ENCODE measurements at places on chromosomes 2 and 18.

DNA sequence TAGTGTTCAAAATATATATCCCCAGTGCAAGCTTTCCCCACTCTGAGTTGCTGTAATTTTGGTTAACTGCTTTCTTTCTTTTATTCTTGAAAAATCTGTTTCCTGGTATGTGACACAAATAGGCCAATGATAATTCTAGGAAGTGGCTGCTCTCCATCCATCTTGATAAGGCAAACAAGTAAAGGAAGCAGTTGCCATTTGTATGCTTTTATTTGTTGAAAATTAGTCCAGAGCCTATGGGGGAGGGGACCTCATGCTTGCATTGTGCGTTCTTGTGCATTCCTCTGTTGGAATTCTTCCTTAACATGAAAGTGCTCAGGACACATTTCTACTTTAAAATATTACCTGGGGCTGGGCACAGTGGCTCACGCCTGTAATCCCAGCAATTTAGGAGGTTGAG, 111.2 kb upstream of the FSHR start:
- no peak for DNase-seq

- peak; percentile 12 for DNase-seq
These were observed 222.4 kb downstream of the WDR7 start for GRCh38 chr18:56873441-56874140.

DNA sequence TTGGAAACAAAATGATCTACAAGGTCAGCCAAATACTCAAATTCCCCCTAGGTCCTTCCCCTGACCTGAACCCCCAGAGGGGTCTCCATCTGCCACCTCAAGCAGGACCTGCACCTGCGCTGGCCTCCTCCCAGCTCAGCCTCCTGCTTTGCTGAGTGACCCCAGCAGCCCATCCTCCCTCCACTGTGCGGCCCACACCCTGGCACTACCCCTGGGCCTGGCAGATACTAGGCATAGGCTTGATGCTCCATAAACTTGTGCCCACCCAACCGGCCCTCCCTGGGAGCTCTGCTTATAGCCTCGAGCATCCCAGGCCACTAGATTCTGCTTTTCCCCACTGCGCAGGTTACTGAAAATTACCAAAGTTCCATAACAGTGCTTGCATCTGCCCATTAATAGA, 156.2 kb downstream of the HDAC4 start:
- no peak for DNase-seq

DNA sequence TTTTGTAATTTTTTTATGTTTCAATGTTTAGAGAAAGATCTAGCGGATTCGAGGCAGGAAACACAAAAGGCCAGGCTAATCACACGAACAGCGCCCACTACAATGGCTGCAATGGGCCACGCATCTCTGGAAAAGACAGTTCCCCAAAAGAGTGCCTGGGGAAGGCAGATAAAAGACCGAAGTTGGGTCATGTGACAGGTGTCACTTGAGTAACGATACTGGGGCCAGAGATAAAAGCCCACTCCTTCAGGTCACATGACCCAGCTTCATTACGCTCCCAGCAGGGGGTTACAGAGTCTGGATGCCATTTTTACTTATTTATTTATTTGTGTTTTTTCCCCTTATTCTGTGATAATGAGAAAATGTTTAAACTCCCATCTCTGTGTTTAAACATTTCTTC, 95.4 kb downstream of the CDK15 start:
- no peak for DNase-seq

- DNase-seq = no peak
These were observed 76.8 kb downstream of the LIMS1 start for GRCh38 chr2:108611021-108611420.

- peak; percentile 62 for DNase-seq
These were observed 573 bp downstream of the KDSR start for GRCh38 chr18:63366213-63367052.

DNA sequence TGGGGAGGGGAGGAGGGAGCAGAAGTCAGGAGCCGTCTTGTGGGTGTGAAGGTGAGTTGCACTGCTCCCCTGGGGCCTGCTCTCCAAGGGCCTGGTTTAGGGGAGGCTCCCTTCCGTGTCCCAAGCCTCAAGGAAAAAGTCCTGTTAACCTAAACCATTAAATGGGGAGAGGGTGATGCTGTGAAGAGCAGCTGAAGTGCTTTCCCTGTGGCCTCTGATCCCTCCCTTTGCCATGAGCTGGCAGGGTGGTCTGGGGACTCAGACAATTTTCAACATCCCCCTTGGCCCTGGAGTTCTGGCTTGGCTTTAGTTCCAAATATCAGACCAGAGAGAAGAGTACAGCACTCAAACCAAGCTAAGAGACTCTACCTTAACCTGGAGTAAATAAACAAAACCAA, 692 bp upstream of the POMC start:
- DNase-seq = no peak

- DNase-seq = no peak
These were observed 394.8 kb upstream of the FANCL start for GRCh38 chr2:58635801-58636375.

DNA sequence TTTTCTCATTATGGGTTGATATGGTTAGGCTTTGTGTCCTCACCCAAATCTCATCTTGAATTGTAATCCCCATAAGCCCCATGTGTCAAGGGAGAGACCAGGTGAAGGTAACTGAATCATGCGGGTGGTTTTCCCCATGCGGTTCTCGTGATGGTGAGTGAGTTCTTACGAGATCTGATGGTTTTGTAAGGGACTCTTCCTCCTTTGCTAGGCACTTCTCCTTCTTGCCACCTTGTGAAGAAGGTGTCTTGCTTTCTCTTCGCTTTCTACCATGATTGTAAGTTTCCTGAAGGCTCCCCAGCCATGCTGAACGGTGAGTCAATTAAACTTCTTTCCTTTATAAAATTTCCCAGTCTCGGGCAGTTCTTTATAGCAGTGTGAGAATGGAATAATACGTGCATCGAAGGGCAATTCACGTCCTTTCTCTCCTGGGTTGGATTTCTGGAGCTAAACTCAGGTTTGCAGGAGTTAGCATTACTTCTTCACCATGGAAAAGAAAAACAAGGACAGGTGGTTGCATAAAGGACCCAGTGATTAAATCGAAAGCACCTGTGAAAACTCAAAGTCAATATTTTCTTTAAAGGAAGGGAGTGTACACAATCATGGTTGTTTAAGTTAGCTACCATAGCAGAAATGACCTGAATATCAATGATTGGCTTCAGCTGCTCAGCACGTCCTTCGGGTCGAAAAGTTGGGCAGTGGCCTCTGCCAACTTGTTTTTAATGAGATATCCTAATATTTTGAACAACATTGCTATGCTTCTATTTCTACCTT, 54.1 kb downstream of the CDC42EP3 start:
- no peak for DNase-seq

DNA sequence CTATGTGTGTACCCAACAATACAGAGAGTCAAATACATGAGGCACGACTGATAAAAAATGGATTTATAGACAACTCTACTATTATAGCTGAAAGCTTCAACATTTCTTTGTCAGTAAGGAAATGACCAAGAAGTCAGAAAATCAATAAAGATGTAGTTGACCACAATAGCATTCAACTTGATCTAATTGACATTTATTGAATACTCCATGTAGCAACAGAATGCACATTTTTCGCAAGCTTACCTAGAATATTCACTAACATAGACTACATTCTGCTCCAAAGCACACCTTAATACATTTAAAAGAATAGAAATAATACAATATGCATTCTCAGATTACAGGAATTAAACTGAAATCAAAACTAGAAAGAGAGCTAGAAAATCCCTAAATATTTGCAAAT, 49.2 kb upstream of the ZNF804A start:
- no peak for DNase-seq

- no peak for DNase-seq
These were observed 355.1 kb upstream of the MYT1L start for GRCh38 chr2:2686222-2686621.

- no peak for DNase-seq
These were observed 196.7 kb upstream of the EPC2 start for GRCh38 chr2:148447877-148448276.

DNA sequence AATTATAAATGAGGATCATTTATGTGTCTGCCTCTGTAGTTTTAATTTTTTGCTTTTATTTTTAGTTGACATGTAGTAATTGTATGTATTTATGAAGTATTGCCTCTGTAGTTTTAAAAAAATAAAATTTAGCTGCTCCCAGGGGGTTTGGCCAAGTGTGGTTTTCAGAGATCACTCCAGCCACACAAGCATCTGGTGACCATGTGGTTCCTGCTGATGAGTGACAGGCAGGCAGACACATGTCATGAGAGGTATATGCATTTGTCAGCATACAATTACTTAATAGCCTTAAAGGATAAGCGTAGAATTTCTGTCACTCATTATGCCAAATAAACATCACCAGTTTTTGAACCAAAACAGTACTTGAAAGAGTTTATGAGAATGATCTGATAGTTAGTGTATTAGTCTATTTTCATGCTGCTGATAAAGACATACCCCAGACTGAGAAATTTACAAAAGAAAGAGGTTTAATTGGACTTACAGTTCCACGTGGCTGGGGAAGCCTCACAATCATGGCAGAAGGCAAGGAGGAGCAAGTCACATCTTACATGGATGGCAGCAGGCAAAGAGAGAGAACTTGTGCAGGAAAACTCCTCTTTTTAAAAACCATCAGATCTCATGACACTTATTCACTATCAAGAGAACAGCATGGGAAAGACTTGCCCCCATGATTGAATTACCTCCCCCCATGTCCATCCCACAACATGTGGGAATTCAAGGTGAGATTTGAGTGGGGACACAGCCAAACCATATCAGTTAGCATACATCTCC, 29.6 kb downstream of the MREG start:
- no peak for DNase-seq

- DNase-seq = peak; percentile 67
These were observed 31.0 kb upstream of the NFE2L2 start for GRCh38 chr2:177295484-177295883.

All from SJSA1 (cell line).